ENCODE measurements at places on chromosomes 12 and 14.

GRCh38 chr14:94288610-94289465 is 4.2 kb downstream of the SERPINA10 start:
- DNase-seq: no peak

GRCh38 chr12:92810370-92810769 is 107.6 kb downstream of the PLEKHG7 start:
- no peak for DNase-seq

- DNase-seq: no peak
Measured at GRCh38 chr12:77559400-77560074, 271.2 kb upstream of the NAV3 start.

DNA sequence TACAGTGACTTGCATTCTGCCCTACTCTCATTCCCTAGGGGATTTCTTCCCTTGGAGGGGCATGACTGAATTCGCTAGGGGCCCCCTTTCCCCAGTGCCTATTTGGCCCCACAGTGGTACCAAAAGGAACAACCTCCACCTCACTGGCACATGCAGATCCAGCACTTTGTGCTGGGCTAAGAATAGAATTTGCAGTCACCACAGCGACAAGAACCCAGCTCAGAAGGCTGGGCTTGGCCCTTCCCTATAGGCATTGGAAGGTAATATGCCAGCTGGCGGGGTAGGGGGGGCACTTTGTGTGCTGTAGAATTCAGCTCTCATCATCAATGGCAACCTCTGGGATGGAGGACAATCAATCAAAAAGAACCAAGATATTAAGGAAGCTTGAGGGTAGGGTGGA is 13.9 kb downstream of the BAZ2A start:
- DNase-seq: no peak
